NCI-H2081 treated with DMSO at 0.1 percent for 48 hours (cell line): ENCODE measurements at places on chromosomes 3 and 15.

GRCh38 chr3:42507761-42508335 is 5.4 kb downstream of the VIPR1 start:
- DNase-seq: no peak

GRCh38 chr15:45586125-45586524 is 1.1 kb upstream of the BLOC1S6 start:
- no peak for DNase-seq

DNA sequence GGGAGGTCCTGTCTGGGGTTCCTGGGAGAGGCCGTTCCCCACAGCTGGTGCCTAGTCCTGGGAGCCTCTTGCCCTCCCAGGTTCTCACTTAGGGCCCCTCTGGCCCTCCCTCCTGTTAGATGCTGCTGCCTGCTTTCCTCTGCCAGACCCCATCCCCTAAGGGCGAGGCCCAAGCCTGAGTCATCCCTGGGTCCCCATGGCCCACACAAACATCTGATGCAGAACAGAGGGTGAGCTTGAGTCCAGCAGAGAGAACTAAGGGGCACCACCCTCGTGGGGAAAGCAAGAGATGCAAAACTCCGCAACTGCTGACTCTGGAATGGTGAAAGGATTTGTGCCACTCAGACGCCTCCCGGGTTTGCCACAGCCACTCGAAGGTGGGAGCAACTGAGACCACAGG is 58.8 kb upstream of the TRPM1 start:
- DNase-seq: no peak

DNA sequence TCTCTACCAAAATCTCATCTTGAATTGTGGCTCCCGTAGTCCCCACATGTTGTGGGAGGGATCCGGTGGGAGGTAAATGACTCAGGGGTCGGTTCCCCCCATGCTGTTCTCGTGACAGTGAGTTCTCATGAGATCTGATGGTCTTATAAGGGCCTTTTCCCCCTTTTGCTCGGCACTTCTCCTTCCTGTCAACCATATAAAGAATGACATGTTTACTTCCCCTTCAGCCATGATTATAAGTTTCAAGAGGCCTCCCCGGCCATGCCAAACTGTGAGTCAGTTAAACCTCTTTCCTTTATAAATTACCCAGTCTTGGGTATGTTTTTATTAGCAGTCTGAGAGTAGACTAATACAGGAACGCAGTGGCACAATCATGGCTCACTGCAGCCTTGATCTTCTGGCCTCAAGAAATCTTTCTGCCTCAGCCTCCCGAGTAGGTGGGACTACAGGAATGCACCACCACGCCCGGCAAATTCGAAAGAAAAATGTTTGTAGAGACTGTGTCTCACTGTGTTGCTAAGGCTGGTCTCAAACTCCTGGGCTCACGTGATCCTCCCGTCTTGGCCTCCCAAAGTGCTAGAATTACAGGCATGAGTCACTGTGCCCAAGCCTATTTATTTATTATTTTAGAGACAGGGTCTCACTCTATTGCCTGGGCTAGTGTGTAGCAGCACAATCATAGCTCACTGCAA is 101.0 kb downstream of the ATP10A start:
- no peak for DNase-seq

DNA sequence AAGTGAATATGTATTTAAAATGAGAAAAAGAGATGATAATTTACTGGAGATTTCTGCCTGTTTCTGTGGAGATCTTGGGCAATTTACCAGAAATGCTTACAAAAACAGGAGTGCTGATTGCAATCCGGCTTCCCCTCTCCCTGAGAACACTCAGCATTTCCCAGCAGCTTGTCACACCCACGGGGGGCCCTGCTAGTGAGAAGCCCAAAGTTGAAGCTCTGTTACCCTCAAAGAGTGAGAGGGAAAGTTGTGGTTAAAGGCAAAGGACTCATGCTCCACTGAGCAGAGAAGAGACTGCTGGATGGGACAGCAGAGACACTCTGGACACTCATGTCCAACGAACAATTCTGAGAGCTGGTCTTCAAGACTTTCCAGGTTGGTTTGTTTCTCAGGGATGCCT is 2.9 kb downstream of the MCTP2 start:
- DNase-seq: no peak

GRCh38 chr3:50185230-50185629 is 6.2 kb upstream of the GNAT1 start:
- no peak for DNase-seq

DNA sequence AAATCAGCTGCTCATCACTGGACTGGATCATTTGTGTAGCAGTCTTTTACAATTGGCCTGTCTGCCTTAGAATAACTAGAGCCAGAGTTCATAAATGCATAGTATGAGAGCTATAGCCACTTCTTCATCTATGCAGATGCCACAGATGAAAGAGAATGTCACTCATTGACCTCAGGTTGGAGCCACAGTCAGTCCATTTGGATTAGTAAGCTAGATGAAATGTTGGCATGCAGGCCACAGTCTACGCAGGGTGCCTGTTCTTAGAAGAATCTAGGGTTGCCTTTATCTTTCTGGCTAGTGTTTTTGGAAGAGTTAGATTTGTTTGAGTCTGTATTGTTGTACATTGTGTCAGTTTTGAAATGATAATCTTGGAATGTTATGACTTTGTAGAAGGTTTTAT is 25.4 kb upstream of the EDEM1 start:
- no peak for DNase-seq

DNA sequence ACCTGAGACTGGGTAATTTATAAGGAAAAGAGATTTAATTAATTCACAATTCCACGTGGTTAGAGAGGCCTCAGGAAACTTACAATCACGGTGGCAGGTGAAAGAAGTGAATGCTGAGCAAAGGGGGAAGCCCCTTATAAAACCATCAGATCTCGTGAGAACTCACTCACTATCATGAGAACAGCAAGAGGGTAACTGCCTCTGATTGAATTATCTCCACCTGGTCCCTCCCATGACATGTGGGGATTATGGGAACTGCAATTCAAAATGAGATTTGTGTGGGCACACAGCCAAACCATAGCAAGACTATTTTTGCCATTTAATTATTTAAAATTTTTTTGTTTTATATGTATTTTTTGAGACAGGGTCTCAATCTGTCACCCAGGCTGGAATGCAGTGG is 27.0 kb upstream of the KCTD6 start:
- no peak for DNase-seq

GRCh38 chr3:117285737-117286136 is 576.2 kb downstream of the TUSC7 start:
- no peak for DNase-seq

- DNase-seq: no peak
These were observed 8.8 kb downstream of the BCL2A1 start for GRCh38 chr15:79962178-79962577.

DNA sequence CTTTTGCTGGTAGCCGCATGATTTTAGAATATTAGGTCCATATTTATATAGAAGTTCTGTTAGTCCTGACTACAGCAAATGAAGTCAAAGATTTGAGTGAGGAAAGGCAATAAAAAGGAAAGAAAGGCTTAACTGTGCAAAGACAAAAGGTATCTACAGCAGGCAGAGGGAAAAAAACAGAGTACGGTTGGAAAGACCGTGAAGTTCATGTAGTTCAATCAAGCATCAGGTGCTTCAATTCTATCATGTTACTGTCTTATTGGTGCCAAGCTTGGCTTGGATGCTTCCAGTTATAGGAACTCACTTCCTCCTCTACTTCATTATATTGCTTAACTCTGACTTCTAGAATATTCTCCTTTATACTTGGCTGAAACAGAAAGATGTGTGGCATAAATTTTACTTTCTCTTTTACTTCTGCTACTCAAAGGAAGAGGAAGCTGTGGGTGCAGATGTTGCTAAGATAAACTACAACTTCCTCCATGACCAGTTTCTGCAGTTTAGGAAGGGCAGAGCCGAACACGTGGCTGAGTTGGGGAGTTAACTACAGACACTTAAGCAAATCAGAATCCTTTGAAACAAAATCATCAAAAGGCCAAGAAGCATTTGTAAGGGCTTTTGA is 72.6 kb upstream of the ZBED2 start:
- DNase-seq: no peak

DNA sequence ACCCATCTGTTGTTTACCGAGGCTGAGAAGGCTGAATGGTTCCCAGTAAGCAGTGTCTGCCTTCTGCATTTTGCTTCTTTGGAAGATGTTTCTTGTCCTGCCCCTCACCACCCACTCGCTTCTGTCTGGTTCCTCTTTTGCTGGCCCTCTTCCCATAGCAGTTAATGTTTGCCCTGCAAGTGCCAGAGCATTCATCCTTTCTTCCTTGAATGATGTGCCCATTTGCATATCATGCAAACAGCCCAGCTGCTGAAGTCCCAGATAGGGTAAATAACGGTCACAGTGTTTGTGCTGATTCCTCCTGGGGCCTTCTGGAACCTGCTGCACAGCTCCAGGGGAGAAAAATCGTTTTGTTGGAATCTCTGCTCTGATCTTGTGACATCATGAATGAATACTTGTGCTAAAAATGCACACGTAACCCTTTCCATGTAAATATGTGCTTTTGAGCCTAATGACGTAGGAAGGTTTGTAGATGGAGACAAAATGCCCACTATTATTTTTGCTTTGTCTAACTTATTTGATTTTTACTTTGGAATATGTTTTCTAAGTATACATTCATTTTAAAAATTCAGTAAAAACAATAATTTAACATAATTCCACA is 381.0 kb downstream of the SOX2 start:
- no peak for DNase-seq

- no peak for DNase-seq
These were observed 384.3 kb upstream of the EPHA6 start for GRCh38 chr3:96430079-96430478.

DNA sequence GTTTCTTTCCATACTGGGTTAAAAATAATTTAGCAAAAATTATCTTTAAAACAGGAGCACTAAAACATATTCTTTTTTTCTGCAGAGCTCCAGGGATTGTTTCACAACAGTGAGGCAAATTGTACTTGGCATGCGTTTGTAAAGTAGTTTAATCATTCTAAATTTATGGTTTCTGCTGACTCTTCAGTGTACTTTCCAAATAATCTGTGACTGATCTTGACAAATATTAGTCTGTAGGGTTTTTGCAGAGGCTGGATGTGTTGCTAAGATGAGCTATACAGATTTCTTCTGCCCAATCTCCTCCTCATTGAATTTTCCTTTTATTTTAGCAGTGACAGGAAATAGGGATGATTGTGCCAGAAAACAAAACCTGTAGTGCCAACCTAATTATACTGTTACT is 328.0 kb upstream of the MANF start:
- DNase-seq: no peak
